ENCODE measurements at places on chromosomes 5 and 9. TPM values are rescaled to one million over a fixed set of nuclear protein-coding genes. Genes with fewer than 3 reads are reported as not detected.

Gene IL7R
- 2.2 TPM for total RNA-seq

GRCh38 chr5:85538362-85538761 is 1079.4 kb upstream of the COX7C start:
- no peak for DNase-seq

GRCh38 chr9:9045072-9045471 is 1245.5 kb upstream of the DMAC1 start:
- DNase-seq, result no peak

Gene LCN10
- total RNA-seq, result not detected

DNA sequence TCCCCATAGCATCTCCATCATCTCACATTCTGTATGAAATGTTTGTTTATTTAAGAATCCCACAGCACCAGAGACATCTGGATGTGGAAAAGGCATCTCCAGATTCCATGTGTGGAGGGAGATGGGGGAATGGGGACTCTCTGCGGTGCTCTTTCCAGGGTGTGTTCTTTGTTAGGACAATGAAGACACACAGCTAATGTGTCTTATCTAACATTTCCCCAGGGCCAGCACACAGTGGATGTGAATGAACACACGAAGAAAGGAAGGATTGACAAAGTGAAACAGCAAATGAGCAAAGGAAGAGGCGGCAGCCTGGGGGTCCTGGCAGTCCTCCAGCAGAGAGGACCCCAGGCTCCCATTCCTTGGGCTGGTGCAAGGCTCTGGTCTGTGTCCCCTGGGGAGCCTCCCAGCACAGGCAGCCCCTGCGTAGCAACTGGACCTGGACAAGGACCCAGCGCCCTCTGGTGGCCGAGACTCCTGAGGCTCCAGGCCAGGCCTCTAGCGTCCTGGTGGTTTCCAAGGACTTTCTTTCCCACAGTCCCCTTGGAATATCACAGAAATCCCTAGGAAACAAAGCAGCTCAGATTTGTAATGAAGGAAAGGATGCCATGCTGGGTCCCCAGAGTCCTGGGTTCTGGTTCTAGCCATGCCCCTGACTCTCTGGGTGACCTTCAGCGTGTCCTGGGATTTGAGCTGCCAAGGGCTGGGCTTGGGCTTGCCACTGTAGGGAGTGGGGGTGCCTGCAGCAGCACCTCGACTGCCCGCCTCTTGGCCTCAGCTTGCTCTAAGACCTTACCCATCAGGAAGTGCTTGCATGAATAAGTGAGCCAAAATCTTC is 3.5 kb upstream of the PDLIM7 start:
- DNase-seq, result peak; percentile 94

- no peak for DNase-seq
These were observed 77.0 kb downstream of the SEMA6A start for GRCh38 chr5:116497631-116498030.

- DNase-seq, result no peak
These were observed 8.6 kb downstream of the ITK start for GRCh38 chr5:157189223-157189622.

GRCh38 chr9:130935648-130936271 is 3.3 kb downstream of the FIBCD1 start:
- DNase-seq, result no peak

DNA sequence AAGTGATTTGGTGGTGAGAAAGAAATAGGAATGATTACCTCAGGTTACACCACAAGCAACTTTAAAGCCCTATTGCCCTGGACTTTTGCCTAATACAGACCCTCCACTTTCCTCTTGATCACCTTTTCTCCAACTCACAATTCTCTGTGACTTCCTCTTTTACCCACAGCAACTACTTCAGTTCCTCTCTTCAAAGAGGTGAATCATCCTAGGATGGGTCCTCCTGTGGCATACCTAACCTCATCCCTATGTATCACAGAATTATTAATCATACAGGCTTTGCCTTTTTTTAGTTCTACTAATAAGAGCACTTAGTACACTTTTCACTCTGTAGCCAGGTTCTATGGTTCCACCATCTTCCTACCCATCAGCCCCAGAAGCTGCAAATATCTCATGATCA is 19.6 kb upstream of the INSL6 start:
- no peak for DNase-seq

DNA sequence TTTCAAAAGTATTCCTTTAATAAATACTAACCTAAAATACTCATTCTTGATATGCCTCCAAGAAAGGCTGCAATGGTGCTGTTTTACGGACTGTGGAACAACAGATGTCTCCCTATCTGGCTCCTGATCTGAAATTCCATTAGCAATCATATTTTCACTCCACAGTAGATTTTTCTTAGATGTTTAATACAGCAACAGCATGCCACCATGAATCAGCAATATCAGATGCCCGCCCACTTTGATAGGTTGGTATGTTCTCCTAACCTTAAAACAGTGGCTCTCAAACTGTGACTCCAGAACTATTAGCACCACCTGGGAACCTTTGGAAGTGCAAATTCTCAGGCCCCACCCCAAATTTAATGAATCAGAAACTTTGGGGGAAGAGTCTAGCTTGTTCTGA is 110.2 kb downstream of the MLLT3 start:
- DNase-seq, result no peak

- DNase-seq, result no peak
These were observed 204.1 kb upstream of the EFNA5 start for GRCh38 chr5:107874795-107875194.

DNA sequence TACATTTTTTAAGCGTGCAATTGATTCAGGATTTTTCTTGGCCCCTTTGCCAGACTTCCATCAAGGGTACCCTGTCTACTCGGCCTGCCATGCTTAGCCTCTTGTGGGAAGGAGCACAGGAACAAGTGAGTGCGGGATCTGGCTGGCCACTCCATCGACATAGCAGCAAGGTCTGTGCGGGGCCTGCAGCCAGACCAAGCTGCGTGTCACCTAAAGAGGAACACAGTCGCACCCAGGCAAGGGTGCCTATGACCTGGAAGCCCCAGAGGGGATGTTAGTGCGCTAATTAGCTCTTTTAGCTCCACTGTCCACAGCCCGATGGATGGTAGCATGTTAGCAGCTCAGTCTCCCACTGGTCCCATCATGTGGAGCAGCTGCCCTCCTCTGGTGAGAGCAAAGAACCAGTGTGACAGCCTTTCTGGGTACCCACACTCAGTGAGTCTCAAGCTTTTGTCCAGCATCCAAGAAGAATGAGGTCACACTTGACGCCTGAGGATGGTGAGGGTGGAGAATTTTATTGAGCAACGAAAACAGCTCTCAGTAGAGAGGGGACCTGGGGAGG is 38.7 kb downstream of the FTMT start:
- DNase-seq, result no peak

DNA sequence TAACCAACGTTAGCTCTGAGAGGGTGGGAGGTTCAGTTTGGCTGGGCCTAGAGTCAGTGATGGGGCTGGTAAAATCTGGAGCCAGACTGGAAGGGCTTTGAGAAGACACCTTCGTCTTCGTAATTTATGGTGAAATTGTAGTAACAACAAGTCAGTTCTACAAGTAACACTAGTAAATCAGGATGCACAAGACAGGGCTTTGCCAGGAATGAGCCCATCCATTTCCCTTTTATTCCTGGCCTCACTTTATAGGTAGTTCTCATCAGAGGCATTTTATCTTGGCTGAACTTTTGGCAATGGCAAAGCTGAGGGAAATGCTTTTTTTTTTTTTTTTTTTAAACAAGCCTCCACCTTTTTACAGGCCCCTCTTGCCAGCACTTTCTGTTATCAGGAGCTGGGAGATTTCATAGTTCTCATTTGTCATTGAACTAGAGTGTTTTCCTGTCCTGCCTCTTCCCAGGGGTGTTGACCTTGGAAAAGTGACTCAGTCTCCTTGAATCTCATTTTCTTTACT is 110.5 kb upstream of the KLF4 start:
- peak; percentile 42 for DNase-seq

- DNase-seq, result peak; percentile 24
These were observed 1.3 kb upstream of the LCN12 start for GRCh38 chr9:136950656-136951276.

GRCh38 chr5:33984671-33985124 is at the start of gene SLC45A2:
SLC45A2 (minus strand) TSS chr5:33984693; CDS start chr5:33984583, 110 bp downstream.
- DNase-seq, result no peak

GRCh38 chr9:130445268-130445983 is 665 bp downstream of the ASS1 start:
- DNase-seq, result no peak

Gene FRRS1L
- under 0.01 TPM for total RNA-seq

DNA sequence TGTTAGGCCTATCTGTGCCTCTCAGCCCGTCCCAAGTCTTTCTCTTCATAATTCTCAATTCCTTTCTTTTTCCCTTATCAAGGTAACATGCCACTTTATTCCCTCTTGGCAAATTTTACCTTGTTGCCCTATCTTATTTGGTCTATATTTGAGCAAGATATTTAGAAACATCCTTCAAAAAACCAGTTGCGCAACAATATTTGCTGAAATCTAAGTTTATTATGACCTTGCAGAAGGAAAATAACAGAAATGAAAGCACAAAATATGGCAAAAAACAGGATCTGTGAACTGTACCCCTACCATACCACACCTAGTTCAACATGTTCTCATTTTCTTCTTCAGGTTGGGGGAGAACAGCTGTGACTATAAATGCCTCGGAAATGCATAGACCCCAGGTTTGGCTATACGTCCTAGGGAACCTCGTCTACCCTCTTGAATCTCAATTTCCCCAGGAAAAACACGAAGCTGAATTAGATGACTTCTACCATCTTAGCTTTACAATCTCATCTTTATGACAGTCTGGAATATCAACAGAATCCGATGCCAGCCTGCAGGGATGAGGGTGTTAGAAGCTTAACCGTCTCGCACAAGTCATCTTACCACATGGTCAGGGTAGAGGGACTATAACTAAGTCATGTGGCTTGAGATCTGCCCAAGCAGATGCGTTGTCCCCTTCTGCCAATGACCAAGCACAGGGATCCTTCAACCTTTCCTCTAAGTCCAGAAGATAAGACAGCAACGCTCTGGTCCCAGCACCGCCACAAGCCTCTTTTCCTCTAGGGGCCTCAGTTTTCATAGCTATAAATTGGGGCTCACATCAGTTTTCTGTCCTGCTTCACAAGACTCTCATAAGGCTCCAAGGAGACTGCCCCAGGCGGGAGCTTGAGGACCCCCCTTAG is 1.3 kb downstream of the LCP2 start:
- DNase-seq, result no peak

Gene ANKRD20A1
- total RNA-seq, result 1.7 TPM

GRCh38 chr9:38380872-38381534 is 11.5 kb upstream of the ALDH1B1 start:
- no peak for DNase-seq

- DNase-seq, result peak; percentile 49
These were observed 21.1 kb upstream of the TMEM174 start for GRCh38 chr5:73151766-73152410.

- DNase-seq, result no peak
These were observed 30.7 kb downstream of the MSX2 start for GRCh38 chr5:174755106-174755505.

- peak; percentile 97 for DNase-seq
These were observed at the start of gene NR2F1 for GRCh38 chr5:93582677-93583438. NR2F1 (plus strand) TSS chr5:93583222; CDS start chr5:93585024, 1,802 bp downstream.

- no peak for DNase-seq
These were observed 23.6 kb upstream of the ELL2 start for GRCh38 chr5:95985249-95985648.

Gene PCDHA11
- total RNA-seq, result 0.28 TPM

Gene SPINK6
- not detected for total RNA-seq

DNA sequence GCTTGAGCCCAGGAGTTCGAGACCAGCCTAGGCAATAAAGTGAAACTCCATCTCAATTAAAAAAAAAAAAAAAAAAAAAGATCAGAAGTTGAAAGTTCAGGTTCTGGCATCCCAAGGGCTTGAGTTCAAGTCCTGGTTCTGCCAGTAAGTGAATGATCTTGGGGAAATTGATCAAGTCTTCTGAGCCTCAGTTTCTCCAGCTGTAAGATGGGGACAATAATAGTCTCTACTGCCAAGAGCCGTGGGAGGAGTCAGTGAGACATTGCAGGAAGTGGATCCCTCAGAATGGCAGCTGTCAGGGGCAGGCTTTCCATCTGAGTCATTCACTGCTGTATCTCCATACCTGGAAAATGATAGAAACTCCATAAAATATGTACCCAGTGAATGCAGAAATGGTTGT is 37.8 kb upstream of the FUBP3 start:
- no peak for DNase-seq

Gene POU5F2
- total RNA-seq, result 1.2 TPM

GRCh38 chr9:112029921-112030444 is 133.4 kb downstream of the UGCG start:
- peak; percentile 71 for DNase-seq

Gene MUSK
- not detected for total RNA-seq

DNA sequence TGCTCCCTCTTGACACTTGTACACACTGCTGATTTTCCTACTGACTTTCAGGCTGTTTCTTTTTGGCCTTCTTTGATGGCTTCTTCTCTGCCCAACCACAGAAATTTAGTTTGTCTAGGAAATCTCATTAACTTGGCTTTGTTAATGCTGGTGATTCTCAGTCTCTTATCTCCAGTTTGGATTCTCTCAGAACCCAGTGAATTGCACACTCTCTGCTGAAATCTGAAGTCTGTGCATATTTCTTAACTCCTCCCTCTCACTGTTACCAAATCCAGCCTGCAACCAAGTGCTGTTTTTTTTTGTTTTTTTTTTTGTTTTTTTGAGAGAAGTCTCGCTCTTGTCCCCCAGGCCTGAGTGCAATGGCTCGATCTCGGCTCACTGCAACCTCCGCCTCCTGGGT is 117.2 kb downstream of the CDC42SE2 start:
- no peak for DNase-seq

DNA sequence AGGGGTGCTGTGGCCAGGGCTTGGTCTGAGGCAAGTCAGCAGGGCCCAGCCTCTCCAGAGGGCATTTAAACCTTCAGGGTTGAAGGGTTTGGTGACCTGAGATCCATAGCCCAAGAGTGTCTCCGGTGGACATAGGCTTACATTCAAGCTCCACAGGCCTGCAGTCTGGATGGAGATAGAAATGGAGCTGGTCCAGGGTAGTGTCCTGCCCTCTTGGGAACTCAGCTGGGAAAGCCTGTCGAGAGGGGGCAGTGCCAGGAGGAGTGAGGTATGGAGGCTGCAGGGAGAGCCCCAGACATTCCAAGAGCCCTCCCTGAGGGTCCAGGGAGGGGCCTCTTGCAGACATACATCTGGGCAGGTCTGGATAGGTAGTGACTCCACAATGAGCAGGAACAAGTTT is 177.0 kb upstream of the MVB12B start:
- DNase-seq, result no peak

DNA sequence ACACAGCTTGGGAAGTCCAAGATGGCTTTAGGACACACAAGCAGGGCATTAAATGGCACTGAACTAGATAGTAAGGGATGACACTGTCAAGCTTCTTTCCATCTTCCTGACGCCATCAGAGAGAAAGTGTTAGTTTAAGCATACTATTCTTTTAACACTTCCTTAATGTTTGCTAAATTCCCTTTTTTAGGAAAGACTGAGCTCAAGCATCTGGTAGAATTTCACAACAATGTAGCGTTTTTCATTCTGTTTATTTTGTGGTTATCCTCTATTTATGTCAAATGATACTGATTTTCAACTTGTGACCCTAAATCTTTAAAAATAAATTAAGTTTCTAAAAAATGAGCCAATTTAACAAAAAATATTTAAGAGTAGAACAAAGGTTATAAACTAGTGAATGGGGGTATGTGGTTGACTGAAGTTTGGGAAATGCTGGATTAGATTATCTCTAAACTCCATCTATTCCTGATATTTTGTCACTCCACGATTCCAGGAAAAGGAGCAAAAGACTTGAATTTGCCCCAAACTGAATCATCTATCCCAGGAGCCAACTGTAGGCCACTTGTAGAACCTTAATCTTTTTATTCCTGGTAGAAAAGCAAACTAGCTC is 147.4 kb upstream of the KLF9 start:
- no peak for DNase-seq

Gene AGXT2
- not detected for total RNA-seq

All from dermis blood vessel endothelial cell (primary cell).